Activated T-cell treated with anti-CD3 and anti-CD28 coated beads, Interleukin-2, amount 50 U/mL, for 48 hours (primary cell): ENCODE measurements at places on chromosomes 6 and 20.

GRCh38 chr6:62740596-62740995, 454.6 kb upstream of the KHDRBS2 start:
- DNase-seq = no peak

DNA sequence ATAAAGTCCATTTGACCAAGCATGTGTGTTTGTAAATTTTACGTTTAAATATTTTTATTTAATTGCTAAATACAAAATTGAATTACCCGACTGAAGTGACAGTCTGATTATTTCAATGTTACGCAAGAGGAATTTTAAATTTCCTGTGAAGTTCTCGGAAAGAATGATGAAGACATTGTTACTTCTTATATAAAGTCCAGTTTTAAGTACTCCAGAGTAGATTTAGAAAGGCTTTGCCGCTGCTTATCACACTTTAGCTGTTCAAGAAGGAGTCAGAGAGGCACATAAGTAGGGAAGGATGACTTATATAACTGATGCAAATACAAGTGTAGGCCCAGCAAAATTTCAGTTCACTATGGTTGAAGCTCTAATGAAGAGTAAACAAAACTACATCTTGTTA, 265.1 kb upstream of the CITED2 start:
- DNase-seq = no peak

GRCh38 chr6:108118359-108118724, 43.8 kb upstream of the OSTM1 start:
- no peak for DNase-seq

DNA sequence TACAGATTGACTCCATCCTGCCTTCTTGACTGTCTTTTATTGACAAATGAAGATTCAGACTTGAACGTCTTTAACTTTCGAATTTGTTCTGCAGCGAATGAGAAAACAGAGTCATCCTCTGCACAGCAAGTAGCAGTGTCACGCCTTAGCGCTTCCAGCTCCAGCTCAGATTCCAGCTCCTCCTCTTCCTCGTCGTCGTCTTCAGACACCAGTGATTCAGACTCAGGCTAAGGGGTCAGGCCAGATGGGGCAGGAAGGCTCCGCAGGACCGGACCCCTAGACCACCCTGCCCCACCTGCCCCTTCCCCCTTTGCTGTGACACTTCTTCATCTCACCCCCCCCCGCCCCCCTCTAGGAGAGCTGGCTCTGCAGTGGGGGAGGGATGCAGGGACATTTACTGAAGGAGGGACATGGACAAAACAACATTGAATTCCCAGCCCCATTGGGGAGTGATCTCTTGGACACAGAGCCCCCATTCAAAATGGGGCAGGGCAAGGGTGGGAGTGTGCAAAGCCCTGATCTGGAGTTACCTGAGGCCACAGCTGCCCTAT, 12.2 kb downstream of the BRD2 start:
- DNase-seq = no peak

GRCh38 chr20:59780494-59781185, 152.8 kb downstream of the SYCP2 start:
- DNase-seq = no peak
